Spleen (tissue), 13 donors: ENCODE measurements at places on chromosomes 16 and 17. TPM values are rescaled to one million over a fixed set of nuclear protein-coding genes. Genes with fewer than 3 reads are reported as not detected.

GRCh38 chr17:510226-510917 is 157.8 kb upstream of the RPH3AL start:
- H3K36me3 ChIP-seq = no peaks in the 10 kb centered on the region
- H3K4me1 ChIP-seq = no peaks in the 10 kb centered on the region
- no peak overlapping the region for H3K27ac ChIP-seq
- H3K27me3 ChIP-seq = no peaks in the 10 kb centered on the region

The ACAP1 gene
- total RNA-seq = 312 TPM

- peaks cover 7% of the 10 kb centered on the region for H3K4me1 ChIP-seq
- H3K27me3 ChIP-seq = no peaks in the 10 kb centered on the region
- H3K4me3 ChIP-seq = no peak overlapping the region
- no peaks in the 10 kb centered on the region for H3K36me3 ChIP-seq
These were observed 14.0 kb downstream of the LAT start for GRCh38 chr16:28998837-28999236.

The NEUROD2 gene
- total RNA-seq = not detected

GRCh38 chr17:45905814-45906213 is 11.5 kb downstream of the MAPT start:
- H3K4me1 ChIP-seq = no peaks in the 10 kb centered on the region
- H3K27ac ChIP-seq = no peak overlapping the region
- peaks cover 3% of the 10 kb centered on the region for H3K27me3 ChIP-seq
- no peak for DNase-seq
- H3K36me3 ChIP-seq = no peaks in the 10 kb centered on the region
- H3K4me3 ChIP-seq = no peak overlapping the region

- H3K4me1 ChIP-seq = peaks cover 48% of the 10 kb centered on the region
- H3K27ac ChIP-seq = peak overlapping the region; percentile 87
- H3K36me3 ChIP-seq = peaks cover 44% of the 10 kb centered on the region
- DNase-seq = peak; percentile 89
These were observed 767 bp downstream of the SYNGR2 start for GRCh38 chr17:78168903-78169793.

DNA sequence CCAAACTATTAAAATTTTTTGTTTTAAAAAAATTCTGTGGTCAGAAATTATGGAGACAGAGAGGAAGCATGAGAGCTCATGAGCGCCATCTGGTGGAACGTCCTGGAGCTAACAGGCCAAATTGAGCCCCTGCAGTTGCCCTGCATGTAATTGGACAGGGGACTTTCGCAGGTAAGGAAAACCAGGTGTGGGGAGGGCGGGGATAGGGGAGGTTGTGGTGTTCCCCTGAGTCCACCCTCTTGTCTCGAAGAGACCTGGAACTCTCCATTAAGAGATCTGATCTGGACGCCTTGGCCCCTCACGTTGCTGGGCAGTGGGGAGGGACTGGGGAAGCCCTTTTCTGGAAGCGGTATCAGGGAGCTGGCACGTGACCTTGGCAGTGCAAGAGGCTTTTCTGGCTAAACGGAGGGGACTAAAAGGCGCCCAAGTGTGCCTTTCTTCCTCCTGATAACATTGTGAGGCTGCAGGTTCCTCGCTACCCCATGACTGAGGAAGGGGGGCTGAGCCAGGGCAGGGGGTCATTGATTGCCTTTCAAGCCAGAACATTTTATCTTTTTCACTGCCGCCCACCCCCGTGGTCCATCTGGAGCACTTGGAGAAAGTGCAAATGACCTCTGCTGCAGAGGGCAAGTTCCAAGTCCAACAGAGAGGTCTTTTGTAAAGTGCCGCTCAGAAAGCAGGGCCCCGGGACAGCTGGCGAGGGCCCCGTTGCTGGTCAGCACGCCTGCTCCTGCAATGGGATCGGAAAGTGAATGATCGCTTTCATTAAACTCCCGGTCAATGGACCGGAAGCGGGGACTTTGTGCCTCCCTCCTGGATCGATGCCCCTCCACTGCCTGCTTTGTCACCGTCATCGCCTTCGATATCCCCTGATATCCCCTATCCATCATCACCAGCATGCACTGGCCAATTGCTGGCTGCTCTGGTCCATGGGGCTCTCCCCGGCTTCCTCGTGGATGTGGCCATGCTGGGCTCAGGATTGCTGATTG is 18.4 kb downstream of the PDILT start:
- no peaks in the 10 kb centered on the region for H3K36me3 ChIP-seq
- H3K27me3 ChIP-seq = no peaks in the 10 kb centered on the region
- no peak overlapping the region for H3K4me3 ChIP-seq

The CDH13 gene
- 0.79 TPM for total RNA-seq

- H3K4me3 ChIP-seq = no peak overlapping the region
- no peaks in the 10 kb centered on the region for H3K27me3 ChIP-seq
- no peak overlapping the region for H3K27ac ChIP-seq
- no peak for DNase-seq
These were observed 3.1 kb upstream of the SPATA32 start for GRCh38 chr17:45264988-45265387.

DNA sequence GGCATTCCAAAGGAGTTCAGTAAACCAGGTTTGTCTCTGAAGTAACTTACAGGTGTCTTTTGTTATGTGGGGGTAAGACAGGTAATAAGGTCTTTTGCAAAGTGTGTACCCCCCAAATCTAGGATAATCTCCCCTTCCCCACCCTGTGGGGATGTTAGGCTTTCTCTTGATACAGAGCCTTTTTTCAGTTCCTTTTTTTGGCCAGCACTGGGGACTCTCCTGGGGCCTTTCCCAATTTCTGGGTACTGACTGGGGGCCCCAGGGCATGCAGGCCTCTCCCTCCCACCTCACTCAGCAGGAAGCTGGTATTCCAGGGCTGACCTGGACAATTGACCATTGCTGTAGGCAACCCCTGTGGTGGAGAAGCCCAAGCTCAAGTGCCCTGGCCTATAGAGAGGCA is 84.3 kb upstream of the IRX6 start:
- H3K27ac ChIP-seq = no peak overlapping the region
- no peaks in the 10 kb centered on the region for H3K27me3 ChIP-seq
- H3K4me1 ChIP-seq = no peaks in the 10 kb centered on the region
- no peaks in the 10 kb centered on the region for H3K36me3 ChIP-seq
- no peak overlapping the region for H3K4me3 ChIP-seq
- DNase-seq = no peak

DNA sequence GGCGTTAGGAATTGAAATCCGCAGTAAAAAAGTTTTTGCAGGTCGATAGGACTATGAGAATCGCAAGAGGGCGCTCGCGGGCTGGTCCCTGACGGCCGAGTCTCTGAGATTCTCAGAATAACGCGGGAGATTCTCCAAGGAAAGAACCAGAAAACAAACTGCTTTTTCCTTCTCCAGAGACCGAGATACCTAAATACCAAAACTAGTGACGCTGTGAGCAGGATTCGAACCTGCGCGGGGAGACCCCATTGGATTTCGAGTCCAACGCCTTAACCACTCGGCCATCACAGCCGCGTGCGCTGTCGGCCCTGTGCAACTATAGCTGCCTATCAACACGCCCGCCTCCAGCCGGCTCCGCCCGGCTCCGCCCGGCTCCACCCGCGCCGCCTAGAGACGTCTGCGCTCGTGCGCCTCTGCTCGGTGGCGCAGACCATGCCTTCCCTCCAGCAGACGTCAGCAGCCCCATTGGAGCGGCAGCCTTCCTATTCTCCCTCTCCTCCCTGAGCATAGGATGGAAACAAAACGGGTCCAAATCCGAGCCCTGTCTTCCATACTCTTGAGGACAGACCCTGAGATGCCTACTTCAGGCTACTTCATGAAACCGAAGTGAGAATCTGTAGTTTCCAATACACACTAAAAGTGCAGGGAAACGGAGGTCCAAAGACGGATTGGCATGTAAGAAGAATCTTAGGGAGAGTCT is 13.4 kb downstream of the PER1 start:
- H3K36me3 ChIP-seq = peaks cover 46% of the 10 kb centered on the region
- no peaks in the 10 kb centered on the region for H3K27me3 ChIP-seq
- peak overlapping the region; percentile 35 for H3K4me3 ChIP-seq
- H3K4me1 ChIP-seq = peaks cover 28% of the 10 kb centered on the region
- DNase-seq = peak; percentile 97

The TIMP2 gene
- total RNA-seq = 198 TPM

DNA sequence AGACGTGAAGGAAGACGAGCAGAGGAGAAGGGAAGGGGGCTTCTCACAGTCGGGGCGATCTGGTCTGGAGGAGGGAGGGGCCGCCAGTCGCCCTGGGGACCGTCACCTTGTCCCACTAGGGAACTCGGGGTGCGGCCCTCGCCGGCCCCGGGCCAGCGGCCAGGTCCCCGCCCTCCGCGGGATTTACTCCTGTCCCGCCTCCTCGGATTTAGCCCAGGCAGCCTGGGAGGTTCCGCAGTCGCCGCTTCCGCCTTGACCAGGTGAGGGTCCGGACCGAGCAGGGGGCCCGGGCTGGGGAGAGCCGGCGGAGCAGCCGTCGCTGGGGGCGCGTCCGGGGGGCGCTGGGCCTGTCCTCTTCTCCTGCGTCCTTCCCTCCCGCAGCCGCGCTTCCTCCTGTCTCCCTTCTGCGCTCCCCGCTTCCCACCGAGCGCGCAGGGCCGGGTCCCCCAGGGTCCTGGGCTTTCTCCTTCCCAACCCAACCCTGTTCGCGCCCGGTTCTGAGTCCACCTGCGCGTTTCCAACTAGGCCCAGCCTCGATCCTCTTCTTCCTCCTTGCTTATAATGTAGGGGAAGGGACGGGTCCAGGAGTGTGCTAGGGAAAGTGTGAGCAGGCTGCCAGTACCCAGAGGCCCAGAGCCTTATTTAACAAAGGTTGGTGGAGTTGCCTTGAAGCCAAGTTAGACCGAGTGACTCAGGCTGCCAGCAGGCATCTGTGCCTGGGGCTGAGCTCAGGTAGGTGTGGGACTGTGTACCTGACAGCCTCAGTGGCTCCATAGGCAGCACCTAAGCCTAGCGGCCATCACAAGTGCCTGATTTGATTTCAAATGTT is at the start of gene TNK1:
TNK1 (plus strand) TSS at position 235 of the 829 bp plus-strand sequence. CDS start 1,838 bp downstream, outside the sequence.
- H3K36me3 ChIP-seq = no peaks in the 10 kb centered on the region
- H3K27me3 ChIP-seq = peaks cover 62% of the 10 kb centered on the region
- H3K4me3 ChIP-seq = peak within 1 kb of the TSS; percentile 66
- H3K4me1 ChIP-seq = peaks cover 40% of the 10 kb centered on the region

- H3K36me3 ChIP-seq = no peaks in the 10 kb centered on the region
- peak overlapping the region; percentile 23 for H3K27ac ChIP-seq
- peaks cover 32% of the 10 kb centered on the region for H3K4me1 ChIP-seq
- no peak for DNase-seq
These were observed 5.2 kb downstream of the EVI2B start for GRCh38 chr17:31308372-31309334.

- H3K27me3 ChIP-seq = no peaks in the 10 kb centered on the region
- no peaks in the 10 kb centered on the region for H3K36me3 ChIP-seq
- DNase-seq = no peak
- H3K4me3 ChIP-seq = no peak overlapping the region
- no peaks in the 10 kb centered on the region for H3K4me1 ChIP-seq
These were observed 121.9 kb downstream of the USP31 start for GRCh38 chr16:23027386-23027785.

DNA sequence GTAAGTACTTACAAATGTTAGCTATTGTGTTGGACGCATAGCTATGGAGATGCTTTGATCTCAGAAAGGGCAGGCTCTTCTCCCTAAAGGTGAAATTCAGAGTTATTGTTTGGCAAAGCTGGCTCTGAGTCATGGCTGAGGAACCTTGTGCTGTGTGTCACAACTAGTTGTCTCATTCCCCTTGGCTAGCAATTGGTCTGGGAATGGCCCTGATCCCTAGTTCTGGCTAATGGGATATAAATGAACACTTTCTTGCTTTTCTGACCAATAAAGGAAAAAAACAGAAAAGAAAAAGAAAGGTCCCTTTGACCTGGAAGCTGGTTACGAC is 210.6 kb downstream of the MAP2K4 start:
- no peak overlapping the region for H3K4me3 ChIP-seq
- DNase-seq = no peak
- H3K27me3 ChIP-seq = no peaks in the 10 kb centered on the region
- H3K4me1 ChIP-seq = no peaks in the 10 kb centered on the region

The OR1F1 gene
- not detected for total RNA-seq

The USP31 gene
- total RNA-seq = 7.3 TPM

DNA sequence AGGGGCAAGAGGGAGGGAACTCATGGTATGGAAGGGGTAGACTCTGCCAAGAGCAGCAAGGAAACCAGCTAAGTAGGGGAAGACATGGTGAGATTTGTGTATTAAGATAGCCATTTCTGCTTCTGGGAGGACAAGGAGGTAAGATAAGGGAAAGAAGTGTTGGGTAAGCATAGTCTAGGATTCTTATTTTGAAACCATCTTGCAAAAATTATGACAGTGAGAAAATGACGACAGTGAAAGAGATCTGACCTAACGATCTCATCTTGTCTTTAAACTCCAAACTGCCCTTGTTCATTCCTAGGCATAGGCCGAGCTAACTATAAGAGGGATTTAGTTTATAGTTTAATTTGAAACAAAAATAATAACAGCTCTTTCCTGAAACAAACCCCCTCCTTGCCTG is 5.6 kb upstream of the RBL2 start:
- H3K4me3 ChIP-seq = no peak overlapping the region
- H3K4me1 ChIP-seq = no peaks in the 10 kb centered on the region
- no peaks in the 10 kb centered on the region for H3K27me3 ChIP-seq

GRCh38 chr16:142405-142967 is 4.0 kb upstream of the NPRL3 start:
- peaks cover 5% of the 10 kb centered on the region for H3K4me1 ChIP-seq
- H3K4me3 ChIP-seq = no peak overlapping the region
- no peak overlapping the region for H3K27ac ChIP-seq
- no peaks in the 10 kb centered on the region for H3K36me3 ChIP-seq
- no peaks in the 10 kb centered on the region for H3K27me3 ChIP-seq

DNA sequence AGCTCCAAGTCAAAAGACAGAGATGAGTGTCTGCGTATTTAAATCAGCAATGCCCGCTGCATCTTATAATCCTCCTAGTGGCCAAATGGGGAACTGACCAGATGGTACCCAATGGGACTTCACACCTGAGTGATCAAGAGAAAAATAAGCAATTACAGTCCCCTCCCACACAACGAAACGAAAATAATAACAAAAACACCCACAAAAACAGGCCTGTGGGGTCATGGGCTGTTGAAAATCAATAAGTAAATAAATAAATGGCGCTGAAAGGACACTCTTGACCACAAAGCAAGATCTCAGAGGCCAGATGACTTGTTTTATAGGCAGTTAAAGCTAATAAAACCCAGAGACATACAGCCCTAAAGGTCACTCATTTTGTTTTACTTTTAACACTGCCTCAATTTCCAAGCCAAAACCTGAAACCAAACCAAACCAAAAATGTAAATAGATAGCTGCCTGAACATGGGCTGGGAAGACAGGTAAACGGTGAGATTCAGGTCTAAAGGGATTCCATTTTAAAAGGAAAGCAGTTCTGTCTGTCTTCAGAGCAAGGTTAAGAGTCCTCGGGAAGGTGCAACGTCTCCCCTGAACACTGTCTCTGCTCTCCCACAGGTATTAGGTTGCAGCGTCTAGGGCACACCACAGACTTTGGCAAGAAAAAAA is 1.3 kb downstream of the ZNF821 start:
- DNase-seq = no peak
- H3K27me3 ChIP-seq = no peaks in the 10 kb centered on the region
- peak overlapping the region; percentile 93 for H3K4me3 ChIP-seq
- H3K27ac ChIP-seq = peak overlapping the region; percentile 78

The KRT40 gene
- total RNA-seq = not detected

DNA sequence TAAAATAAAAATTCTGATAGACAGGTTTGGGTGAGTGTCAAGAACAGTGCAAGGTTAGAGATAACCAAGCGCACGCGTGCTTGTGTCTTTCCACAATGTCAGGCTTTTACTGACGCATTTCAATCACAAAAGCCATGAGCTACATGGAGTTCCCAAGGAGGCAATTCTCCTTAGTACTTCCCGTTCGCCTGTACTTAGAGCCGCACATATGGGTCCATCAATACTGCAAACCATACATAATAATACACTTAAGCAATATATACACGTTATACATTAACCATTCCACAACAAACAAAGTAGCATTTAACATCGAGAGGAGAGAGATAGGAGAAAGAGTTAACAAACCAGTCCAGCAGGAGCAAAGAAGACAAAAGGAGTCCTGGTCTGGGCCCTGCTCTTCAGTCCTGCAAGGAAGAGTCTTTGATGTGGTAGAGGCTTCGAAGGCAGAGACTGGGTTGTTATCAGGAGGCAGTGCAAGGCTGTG is 11.9 kb upstream of the GPRC5C start:
- H3K36me3 ChIP-seq = no peaks in the 10 kb centered on the region
- no peaks in the 10 kb centered on the region for H3K4me1 ChIP-seq
